CD4-positive, alpha-beta memory T cell (primary cell): ENCODE measurements at places on chromosomes 5 and 9. TPM values are rescaled to one million over a fixed set of nuclear protein-coding genes. Genes with fewer than 3 reads are reported as not detected.

GRCh38 chr5:90855296-90856010 lies 296.9 kb downstream of the ADGRV1 start:
- H3K4me1 ChIP-seq: no peaks in the 10 kb centered on the region
- H3K4me3 ChIP-seq: no peak overlapping the region
- H3K27ac ChIP-seq: no peak overlapping the region
- no peak for DNase-seq

DNA sequence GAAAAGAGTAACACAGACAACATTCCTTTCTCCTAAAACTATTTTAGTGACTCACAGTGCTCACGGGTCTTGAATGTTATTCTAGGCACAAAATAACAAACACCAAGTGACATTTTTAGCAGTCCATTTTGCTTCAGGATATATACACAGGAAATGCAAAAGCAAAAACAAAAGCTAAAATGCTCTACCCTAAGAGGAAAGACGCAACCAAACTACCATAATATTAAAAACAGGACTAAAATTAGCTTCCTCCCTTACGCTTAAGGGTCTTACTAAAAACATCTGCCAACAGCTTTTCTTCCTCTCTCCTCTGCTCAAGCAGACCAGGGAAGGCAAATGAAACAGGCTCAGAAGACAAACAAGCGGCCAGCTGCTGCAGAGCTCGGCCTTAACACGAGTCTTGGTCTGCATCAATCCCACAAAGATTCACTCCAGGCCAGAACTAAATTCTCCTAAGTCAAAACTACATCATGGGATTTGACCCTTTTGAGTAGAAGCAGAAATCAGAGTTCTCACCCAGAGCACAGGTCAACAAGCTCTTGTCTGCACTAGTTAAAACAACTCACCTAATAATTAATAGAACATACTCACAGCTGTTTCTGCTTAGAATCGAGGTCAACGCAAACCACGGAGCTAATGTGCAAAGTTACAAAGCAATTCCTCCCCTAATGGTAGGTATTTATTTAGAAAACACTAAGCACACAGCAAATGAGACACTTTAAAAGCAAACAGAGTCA lies 62.3 kb downstream of the RAPGEF1 start:
- H3K27me3 ChIP-seq: no peaks in the 10 kb centered on the region
- H3K36me3 ChIP-seq: no peaks in the 10 kb centered on the region
- H3K27ac ChIP-seq: peak overlapping the region; percentile 79
- peak overlapping the region; percentile 30 for H3K4me3 ChIP-seq
- no peak for DNase-seq
- peaks cover 81% of the 10 kb centered on the region for H3K4me1 ChIP-seq

GRCh38 chr5:88952344-88952743 lies 69.4 kb upstream of the MEF2C start:
- H3K27ac ChIP-seq: no peak overlapping the region
- H3K4me1 ChIP-seq: no peaks in the 10 kb centered on the region
- no peaks in the 10 kb centered on the region for H3K27me3 ChIP-seq
- no peaks in the 10 kb centered on the region for H3K36me3 ChIP-seq

GRCh38 chr9:120432600-120432999 lies 147.4 kb downstream of the CDK5RAP2 start:
- no peaks in the 10 kb centered on the region for H3K4me1 ChIP-seq
- H3K36me3 ChIP-seq: peaks cover 11% of the 10 kb centered on the region
- no peak overlapping the region for H3K4me3 ChIP-seq
- DNase-seq: no peak
- H3K27me3 ChIP-seq: no peaks in the 10 kb centered on the region

WDR5 gene
- total RNA-seq: 32.7 TPM
